Activated CD8-positive, alpha-beta memory T cell treated with anti-CD3 and anti-CD28 coated beads, Interleukin-2, amount 50 U/mL, for 48 hours (primary cell): ENCODE measurements at places on chromosomes 6 and 20.
A peak's percentile ranks its signal among the peaks of the same experiment; 100 is the strongest.

- DNase-seq = no peak
Measured at GRCh38 chr20:58384821-58385220, 4.2 kb upstream of the VAPB start.

- DNase-seq = no peak
Measured at GRCh38 chr6:41615311-41615710, 23.0 kb upstream of the MDFI start.

DNA sequence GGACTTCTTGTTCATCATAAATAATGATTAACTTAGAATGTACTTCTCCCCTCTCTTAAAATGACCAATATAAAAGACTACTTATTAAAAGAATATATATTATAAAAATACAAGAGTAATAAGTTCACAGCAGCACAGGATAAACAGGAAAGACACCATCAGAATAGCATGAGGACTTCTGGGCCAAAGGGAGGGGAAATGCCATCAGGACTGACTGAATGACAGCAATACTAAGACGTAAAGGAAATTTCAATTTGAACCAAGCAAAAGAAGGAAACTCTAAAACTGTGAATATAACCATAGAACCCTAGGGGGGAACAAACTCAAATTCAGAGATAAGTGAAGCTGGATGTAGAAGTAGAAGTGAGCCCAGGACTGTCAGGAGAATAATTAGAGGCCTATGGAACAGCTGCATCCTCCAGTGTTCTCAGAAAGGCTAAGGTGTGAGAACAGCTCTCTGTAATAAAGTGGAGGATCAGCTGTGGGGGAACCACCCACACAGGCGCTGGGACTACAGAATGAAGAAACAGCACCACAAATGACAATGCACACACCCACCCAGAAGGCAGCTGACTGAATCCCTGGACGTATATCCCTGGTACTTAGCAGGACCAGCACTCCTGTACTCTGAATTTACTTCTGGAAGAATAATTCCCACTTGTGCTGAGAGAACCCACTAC lies 37.8 kb downstream of the ZHX3 start:
- DNase-seq = no peak

- DNase-seq = peak; percentile 84
Measured at GRCh38 chr6:33700391-33701050, 11.0 kb downstream of the UQCC2 start.

- no peak for DNase-seq
Measured at GRCh38 chr6:105204331-105204730, 24.5 kb upstream of the POPDC3 start.

GRCh38 chr6:104509355-104509754 lies 350.4 kb downstream of the HACE1 start:
- DNase-seq = no peak

- DNase-seq = no peak
Measured at GRCh38 chr6:98747960-98748359, 86.4 kb upstream of the POU3F2 start.
